Activated CD8-positive, alpha-beta memory T cell treated with anti-CD3 and anti-CD28 coated beads for 24 hours (primary cell): ENCODE measurements at places on chromosomes 11 and 22.
A peak's percentile ranks its signal among the peaks of the same experiment; 100 is the strongest.

DNA sequence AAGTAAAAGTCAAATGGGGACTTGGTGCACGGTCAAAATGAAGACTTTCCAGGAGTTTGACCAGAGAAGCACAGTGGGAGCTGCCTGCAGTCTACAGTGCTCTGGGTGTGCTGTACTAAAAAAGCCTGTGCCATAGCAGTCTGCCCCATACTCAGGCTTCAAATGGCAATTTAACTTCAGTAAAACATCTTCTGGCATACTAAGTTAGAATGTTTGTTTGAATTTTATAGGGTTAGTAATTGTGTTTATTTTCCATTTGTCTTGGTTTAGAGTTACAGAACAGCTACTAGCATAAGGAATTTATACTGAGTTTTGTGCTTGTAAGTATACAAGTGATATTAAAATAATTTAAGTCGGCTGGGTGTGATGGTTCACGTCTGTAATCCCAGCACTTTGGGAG, 29.3 kb upstream of the LIPT2 start:
- DNase-seq: no peak

- no peak for DNase-seq
Observed at GRCh38 chr11:1296287-1296686, 13.1 kb downstream of the TOLLIP start.

GRCh38 chr11:132211479-132211878, 841.1 kb downstream of the NTM start:
- DNase-seq: no peak

DNA sequence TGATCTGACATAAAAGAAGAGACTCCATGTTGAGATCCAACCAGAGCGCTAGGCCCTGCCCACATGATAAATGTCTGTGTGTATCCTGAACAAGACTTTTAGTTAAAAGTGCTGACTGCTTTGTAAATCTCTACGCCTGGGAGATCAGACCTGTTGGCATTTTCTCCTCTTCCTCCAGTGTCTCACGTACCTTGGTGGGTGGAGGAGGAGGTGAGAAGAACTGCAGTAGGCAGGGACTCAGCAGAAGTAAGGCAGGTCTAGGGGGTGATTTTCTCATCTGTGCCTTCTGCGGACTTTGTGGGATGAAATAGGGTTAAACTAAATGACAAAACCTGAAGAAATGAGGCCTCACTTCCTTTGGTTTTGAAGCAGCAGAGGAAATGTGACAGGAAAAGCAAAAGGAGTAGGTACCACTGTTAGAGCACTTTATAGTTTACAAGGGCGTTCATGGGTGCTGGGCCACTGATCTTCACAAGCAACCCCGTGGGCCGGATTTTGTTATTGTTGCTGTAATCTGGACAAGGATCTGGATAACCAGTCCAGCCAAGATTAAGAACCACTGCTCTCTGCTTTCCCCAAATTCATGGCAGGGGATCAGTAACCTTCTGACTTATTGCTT, 36.7 kb upstream of the PLET1 start:
- no peak for DNase-seq

DNA sequence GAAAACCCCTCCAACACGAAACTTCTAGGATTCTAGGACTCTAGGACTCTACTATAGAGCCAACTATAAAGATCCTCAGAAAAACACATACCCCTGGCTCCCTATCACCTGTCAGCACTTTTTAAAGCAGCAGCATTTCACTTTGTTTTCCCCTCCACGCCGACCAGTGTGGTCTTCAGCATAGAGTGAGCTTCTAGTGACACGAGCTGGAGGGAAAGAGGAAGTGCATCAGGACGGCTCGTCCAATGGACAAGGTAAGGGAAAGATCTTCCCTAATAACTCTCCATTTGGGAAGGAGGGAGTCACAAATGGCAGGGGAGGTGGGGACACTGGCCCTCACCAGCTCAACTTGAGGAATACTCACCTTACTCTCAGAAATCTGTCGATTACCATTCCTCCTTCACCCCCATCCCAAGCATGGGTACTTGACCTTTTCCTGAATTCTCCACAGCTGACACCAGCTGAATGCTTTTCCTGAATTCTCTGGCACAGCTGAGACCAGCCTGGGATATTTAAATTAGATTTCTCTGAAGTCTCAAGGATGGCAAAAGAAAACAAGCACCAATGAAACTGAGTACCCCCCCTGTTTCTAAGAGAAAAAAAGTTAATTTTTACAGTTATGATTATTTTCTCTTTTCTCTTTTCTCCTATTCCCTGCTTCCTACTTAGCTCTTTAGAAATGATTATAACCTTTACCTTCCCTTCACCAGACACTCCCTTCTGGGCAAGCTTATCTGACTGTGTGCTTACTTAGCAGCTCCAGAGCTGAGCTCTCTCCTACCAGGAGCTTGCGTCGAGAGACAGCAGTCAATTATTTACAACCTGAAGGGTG, 33.3 kb upstream of the NNMT start:
- no peak for DNase-seq

GRCh38 chr11:48150213-48150612, 66.4 kb upstream of the OR4B1 start:
- no peak for DNase-seq

- peak; percentile 85 for DNase-seq
Observed at GRCh38 chr11:65588199-65589054, 7.2 kb downstream of the KCNK7 start.

GRCh38 chr11:14318581-14318981, 40.4 kb downstream of the RRAS2 start:
- no peak for DNase-seq

GRCh38 chr22:29695129-29695926, 24.5 kb upstream of the CABP7 start:
- DNase-seq: no peak

DNA sequence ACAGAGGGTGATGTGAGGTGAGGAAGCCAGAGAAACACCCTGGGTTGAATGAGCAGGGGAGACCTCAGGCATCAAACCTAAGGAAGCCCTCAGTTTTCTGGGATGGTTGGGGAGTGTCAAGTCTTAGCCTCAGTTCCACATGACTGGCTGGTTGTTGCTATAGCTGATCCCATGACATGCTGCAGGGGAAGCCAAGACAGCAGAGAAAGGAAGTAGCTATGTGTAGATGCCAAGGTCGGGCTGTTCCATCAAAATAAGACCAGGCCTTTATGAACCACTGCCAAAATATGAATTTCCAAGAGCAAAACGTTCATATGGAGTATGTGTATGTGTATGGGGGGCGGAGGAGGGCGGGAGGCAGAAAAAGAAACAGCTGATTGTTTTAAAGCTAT, 11.6 kb downstream of the CD59 start:
- no peak for DNase-seq

GRCh38 chr11:4049006-4049405, 45.6 kb upstream of the RRM1 start:
- no peak for DNase-seq

DNA sequence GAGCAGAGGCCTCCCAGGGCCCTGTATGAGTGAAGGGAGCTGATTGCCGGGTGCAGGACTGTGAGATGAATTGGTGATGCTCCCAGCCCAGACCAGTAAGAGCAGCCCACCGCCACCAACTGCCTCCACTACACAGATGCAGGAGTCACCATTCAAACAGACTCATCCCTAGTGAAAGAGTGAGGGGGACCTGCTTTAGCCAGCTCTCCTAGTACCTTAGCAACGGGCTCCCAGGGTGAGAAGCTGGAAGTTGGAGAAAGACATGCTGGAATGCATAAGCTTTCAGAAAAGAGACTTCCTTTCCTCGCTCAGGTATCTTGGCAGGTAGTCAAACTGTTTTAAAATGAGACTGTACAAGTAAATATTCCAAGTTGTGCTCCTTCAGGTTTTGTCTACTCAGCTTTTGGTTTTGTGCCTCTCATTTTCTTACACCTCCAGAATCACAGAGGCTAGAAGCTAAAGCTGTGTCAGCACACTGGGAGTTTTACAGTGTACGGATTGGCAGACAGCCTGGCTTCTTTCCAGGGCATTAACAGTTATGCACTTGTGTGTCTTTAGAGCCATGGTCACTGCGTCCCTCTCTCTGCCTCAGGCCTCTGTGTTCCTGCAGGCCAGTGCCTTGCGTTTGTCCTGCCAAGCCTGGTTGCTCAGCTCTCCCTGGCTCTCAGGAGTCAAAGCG, 146.2 kb downstream of the ATXN10 start:
- DNase-seq: no peak

- no peak for DNase-seq
Observed at GRCh38 chr11:61507012-61507768, 1.4 kb upstream of the LRRC10B start.

- DNase-seq: no peak
Observed at GRCh38 chr22:25318081-25318823, 98.8 kb downstream of the CRYBB2 start.

DNA sequence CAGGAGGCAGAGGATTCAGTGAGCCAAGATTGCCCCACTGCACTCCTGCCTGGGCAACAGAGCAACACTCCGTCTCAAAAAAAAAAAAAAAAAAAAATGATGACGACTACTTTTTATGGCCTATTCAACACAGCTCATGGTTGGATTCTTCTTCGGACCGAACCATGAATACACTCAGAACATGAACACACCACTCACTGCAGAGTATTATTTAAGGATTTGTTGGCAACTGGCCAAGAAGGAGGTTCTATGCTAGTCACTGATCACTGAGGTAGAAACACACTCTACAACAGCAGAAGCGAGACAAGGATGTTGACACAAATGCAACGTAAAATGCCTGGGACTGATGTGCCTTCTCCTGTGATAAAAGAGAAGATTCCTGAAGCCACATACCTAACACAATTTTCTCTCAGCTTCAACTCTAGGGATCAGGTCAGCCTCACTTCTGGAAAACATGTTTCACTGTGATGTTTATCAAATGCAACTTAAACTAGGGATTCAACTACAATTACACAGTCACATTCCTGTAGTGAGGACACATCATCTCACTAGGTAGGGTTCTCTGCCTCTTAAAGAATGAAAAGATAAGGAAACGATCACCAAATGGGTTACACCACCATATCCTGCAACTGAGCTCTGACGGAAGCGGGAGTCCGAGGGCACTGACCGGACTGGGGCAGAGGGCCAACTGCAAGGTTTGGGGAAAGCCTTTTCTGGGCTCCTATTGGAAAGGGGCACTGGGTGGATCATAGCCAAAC, 82.5 kb downstream of the SGSM3 start:
- DNase-seq: no peak

- DNase-seq: no peak
Observed at GRCh38 chr11:63847363-63847762, 8.5 kb downstream of the MARK2 start.

GRCh38 chr11:102046841-102047240, 396 bp upstream of the CFAP300 start:
- no peak for DNase-seq

DNA sequence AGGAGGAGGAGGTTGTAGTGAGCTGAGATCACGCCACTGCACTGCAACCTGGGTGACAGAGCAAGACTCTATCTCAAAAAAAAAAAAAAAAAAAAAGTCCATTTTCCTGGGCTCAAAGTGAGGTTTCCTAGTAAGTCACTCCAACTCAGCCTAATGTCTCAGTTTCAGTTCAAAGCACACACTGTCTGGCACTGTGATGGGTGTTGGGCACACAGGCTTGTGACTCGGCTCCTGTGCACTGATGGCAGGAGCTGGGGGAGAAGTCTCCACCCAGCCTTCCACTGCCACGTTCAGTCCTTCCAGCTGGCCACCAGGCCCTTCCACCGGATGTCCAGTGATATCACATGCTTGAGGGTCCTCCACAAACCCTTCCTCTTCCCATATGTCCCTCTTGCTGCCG, 186.0 kb downstream of the CEP164 start:
- no peak for DNase-seq

DNA sequence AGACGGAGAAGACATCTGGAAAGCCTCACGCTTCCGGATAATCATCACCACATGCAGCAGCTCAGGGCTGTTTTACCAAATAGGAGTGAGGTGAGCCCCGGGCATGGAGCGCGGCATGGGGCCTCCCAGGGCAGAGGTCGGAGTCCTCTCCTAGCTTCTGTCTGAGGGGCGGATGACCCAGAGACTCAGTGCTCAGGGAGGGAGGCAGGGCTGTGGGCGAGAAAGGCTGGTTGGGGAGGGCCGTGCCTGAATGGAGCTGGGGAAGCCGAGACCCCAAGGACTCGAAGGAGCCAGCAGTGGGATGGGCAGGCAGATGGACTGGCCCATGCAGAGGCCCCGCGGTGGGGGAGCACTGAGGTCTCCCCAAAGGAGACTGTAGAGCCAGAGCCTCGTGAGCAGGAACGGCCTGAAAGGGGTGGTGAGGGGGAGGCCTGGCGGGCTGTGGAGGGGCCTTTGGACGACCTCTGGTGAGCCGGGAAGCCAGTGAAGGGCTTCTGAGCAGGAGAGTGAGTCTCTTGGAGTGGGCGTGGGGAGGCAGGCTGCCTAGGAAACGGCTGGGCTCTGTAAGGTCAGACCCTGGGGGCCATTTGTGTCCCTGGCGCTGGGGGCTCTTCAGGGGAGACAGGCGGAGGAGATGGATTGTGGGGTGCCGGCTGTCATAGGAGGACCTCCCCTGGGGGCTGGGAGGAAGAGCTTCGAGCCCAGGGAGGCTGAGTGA, 24.7 kb upstream of the PANX2 start:
- no peak for DNase-seq

- peak; percentile 48 for DNase-seq
Observed at GRCh38 chr22:32339190-32340012, 18.3 kb upstream of the RFPL3 start.

DNA sequence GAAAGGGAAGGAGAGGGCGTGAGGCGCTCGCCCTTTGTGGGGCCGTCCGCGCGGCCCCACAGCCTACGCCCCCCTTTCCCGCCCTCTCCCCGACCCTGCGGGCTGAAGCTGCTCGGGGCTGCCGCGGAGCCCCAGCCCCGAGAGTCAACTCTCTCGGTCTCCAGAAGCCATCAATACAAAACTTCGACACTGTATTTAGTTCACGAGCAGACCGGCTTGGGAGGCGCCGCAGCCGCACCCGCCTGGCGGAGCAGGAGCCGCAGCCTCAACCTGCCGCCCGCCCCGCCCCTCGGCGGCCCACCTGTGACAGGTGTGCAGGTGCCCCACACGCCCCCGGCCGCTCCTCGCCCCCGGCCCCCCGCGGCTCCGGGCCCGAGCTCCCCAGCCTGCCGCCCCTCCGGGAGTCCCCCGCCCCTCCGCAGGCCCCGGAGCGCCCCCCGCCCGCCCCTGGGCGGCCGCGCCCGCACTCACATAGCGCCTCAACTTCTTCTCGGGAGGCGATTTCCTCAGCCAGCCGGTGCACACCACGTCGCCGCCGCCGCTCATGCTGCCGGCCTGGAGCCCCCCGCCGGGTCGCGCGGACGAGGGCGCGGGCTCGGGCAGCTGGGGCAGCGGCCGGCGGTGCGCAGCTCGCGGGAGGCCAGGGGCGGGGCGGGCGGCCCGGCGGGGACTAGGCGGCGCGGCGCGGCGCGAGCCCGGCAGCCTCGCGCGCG, at the start of gene GAB2:
Gene GAB2 (minus strand): TSS at position 646 of the 713 bp plus-strand sequence. CDS start 100 bp downstream, at position 546.
- DNase-seq: no peak

DNA sequence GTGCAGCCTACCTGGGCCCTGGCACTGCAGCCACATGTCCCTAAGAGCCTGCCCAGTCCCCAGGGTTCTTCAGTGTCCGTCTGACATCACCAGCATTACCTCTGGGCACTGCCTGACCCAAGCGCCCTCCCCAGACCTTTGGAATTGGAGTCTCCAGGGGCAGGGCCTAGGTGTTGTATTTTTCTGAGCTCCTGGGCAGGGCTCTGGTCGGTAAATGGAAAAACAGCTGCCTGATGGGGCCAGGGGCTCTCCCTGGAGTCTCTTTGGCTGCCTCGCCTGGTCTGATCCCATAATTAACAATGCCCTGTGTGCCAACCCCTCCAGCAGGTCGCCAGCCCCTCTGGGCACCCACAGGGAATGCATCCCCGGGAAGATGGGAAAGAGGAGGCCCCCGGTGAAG, 710.2 kb downstream of the BRD1 start:
- no peak for DNase-seq
